Hematopoietic multipotent progenitor cell treated with erythropoietin and hydrocortisone succinate and interleukin-3 and kit ligand, for 4 days (in vitro differentiated cells): ENCODE measurements at places on chromosomes 1 and 21.

DNA sequence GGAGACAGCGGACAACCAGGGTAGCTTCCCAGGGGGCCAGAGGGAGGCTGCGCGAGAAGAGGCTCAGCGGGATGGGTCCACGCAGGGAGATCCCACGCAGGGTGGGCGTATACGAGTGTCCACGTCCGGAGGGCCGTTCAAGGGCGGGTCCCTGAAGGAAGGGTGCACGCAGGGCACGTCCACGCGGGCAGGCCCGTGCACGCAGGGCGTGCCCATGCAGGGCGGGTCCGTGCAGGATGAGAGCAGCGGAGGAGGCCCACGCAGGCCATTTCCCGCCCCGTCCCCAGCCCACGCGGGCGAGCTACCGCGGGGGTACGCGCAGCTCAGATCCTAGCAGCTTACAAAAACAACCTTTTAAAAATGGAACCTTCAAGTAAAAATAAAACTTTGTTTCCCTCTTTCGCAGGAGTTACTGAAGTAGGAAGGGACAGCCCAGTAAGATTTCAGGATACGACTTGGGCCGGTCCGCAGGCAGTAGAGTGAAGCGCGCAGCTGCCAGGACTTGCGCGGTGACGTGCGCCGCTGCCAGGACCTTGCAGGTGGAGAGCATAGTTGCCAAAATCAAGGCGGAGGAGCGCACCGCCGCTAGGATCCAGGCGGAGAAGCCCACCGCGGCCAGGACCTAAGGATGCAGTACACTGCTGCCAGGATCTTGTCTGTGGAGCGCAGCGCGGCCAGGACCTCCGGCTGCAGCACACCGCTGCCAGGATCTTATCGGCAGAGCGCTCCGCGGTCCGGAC lies 416 bp upstream of the RNF187 start:
- DNase-seq, result peak; percentile 93

DNA sequence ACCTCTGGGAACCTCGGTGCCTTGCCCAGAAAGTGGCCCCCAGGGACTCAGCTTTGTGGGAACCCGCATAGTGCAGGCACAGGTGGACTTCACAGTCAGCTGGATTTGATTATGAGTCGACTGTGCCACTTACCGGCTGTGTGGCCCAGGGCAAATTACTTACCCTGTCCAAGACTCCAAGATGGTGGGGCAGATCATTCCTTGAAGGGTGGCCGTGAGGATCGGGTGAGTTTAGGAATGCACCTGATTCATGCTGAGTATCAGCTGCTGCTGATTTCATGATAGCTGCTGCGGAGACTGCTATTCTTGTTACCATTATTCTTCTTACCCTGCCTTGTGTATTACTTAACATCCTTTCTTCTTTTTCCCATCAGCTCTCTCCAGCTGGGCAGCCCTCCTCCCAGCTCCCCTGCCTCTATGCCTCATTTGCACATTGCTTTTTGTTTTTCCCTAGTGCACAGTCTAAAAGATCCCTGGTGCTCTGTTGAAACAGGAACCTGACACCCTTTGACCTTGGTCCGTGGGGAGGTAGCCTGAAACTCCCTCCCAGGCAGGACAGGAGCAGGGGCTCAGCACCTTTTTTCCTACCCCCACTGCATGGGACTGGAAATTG lies 40.5 kb upstream of the FHAD1 start:
- DNase-seq, result no peak

GRCh38 chr1:18297896-18298648 lies 182.7 kb upstream of the KLHDC7A start:
- no peak for DNase-seq

- no peak for DNase-seq
Observed at GRCh38 chr1:19557609-19558051, 72.3 kb upstream of the CAPZB start.

DNA sequence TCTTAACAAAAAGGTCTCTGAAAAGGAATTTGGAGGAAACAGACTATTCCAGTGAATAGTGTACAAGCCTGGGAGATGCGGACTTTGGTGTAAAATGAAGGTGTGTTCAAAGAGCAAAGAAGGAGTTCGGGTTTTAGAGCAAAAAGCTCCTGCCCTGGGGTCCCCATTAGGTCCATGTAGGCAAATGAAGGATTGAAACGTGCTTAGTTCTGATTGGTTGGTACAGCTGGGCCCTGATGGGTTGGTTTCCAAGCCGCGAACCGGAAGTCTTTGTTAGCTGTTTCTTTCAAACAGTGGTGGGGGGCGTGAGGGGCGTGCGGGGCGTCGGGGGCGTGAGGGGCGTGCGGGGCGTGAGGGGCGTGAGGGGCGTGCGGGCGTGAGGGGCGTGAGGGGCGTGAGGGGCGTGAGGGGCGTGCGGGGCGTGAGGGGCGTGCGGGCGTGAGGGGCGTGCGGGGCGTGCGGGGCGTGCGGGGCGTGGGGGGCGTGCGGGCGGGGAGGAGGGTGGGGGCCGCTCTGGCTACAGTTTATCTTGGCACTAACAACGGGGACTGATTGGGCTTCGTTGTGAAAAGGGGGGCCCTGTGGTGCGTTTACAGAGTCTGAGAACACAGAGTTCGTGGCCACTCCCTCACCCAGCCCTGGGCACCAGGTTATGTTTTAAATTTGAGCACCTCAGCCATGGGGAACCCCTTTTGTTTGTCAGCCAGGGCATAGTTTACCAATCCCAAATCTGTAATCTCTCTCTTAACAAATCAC lies 29.4 kb downstream of the LRRC3 start:
- DNase-seq, result no peak

- peak; percentile 79 for DNase-seq
Observed at GRCh38 chr1:155051777-155052398, 772 bp downstream of the ADAM15 start.

DNA sequence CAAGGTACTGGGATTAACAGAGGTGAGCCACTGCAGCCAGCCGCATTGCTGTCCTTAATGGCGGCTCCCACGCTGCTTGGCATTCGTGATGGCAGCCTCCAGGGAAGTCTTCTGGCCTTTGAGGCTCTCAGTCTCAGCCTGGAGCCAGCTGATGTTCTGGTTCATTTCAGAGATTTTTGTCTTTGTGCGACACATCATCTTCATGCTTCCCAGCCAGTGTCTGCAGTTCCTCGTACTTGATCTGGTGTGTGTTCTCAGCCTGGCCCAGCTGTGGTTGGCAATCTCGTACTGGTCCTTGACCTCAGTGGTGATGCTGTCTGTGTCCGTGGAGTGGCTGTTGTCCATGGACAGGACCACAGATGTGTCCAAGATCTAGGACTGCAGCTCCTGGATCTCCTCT lies 11.7 kb downstream of the SNRPE start:
- no peak for DNase-seq

DNA sequence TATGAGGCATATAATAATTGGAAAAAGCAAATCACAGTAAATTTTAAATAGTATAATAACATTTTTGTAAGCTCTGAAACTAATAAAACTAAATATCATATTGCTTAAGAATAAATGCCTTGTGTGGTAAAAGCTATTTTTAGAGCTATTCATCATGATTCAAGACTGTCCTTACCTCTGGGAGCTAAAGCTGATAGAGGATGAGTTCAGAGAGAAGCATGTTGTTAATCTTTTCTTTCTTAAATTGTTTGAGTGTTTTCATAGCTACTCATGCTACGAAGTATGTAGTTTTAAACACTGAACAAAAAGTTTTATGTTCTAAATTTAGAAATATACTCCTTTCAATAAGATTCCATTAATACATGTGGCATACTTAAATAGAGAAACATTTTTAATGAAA lies 30.5 kb downstream of the IFI16 start:
- no peak for DNase-seq

- DNase-seq, result peak; percentile 39
Observed at GRCh38 chr1:235945775-235946570, 79.3 kb upstream of the LYST start.

DNA sequence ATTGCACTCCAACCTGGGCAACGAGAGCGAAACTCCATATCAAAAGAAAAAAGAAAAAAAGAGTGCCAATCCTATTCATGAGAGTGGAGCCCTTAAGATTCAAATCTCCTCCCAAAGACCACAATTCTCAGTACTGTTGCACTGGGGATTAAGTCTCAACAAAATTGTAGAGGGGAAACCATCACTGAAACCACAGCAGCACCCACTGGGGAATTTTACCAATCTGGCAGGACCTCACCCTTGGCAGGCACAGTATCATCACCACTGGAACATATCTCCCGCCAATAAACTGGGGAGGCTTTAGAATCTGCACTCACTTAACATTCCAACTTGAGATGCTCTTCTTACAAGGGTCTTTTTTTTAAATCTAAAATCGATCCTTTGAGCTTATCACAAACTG lies 41.0 kb downstream of the LRRC40 start:
- no peak for DNase-seq

DNA sequence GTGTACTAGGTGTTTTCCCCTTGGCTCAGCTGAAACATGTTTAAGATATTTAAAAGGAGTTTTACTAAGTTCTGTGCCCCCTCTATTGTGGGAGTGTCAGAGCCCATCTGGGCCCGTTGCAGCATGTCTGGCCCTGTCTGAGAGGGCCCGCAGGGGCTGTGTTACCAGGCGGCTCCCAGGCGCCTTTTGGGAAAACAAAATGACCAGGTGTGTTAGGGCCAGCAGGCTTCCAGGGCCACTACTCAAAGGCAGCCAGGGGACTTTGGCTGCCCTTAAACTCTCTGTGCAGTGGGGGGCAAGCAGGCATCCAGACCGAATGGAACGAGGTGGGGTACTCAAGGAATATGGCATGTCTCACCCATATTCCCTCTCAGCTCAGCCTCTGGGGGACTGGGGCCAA lies 111.7 kb downstream of the KCNN3 start:
- DNase-seq, result no peak

DNA sequence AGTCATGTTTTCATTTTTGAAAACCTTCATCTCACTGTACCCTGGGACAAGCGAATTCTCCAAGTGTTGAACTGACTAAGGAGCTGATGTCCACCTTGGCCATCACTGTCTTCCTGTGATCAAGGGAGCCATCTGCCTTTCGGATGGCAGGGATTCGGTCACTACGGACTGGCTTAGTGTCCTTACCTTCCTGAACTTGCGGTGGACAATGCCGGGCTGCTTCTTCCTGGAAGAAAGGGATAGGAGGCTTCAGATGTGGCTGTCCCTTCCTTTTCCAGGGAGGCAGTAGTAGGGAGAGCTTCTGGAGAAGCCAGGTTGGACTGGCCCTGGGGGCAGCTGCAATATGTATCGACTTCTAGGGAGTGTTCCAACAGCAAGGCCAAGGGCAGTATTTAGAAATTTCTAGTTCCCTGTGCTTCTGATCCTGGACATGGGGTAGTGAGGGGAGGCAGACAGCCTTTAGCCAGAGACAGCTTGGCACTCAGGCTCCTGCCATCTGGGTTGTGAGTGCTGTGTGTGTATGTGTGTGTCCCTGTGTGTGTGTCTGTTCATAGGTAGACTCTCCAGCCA lies 114.6 kb downstream of the IER5 start:
- DNase-seq, result no peak

GRCh38 chr21:26965907-26966581 lies 844 bp downstream of the ADAMTS5 start:
- peak; percentile 2 for DNase-seq

DNA sequence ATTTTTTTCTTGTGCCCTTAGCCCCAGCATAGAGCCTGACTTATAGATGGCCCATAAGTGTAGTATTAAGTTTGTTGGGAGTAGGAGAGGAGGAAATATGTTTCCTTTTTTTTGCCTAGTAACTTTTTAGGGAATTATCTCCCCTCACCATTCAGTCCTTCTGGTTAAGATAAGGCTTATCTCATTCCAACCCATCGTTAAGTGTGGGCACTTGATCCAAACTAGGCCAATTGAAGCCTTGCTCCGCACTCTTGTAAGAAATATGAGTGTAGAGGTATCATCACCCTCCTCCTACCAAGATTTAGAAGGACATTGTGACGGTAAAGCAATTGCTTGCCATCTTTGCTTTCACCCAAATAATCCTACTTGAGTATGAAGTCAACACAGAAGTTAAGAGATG lies 8.8 kb upstream of the FGGY start:
- DNase-seq, result peak; percentile 51

DNA sequence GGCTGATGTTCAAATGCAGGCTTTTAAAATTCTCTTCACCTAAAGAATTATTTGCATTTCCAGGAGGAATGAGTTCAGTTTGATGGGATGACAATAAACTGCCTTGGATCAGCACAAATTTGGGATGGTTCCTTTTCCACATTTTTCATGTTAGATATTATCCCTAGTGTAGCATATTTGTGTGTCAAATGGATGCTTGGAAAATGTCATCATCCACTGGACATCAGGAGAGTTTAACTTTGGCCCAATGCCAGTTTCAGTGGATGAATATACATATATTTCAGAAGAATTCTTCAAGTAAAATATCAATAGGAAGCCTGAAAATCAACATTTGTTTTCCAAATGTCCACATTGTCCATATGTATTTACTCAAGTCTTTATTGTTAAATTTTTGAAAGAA lies 116.5 kb upstream of the COL24A1 start:
- DNase-seq, result no peak

- DNase-seq, result no peak
Observed at GRCh38 chr1:119136401-119136800, 4.1 kb downstream of the WARS2 start.

GRCh38 chr1:35120458-35121133 lies 41.4 kb downstream of the ZMYM1 start:
- DNase-seq, result peak; percentile 54

GRCh38 chr1:100382657-100383056 lies 30.4 kb downstream of the CDC14A start:
- no peak for DNase-seq

DNA sequence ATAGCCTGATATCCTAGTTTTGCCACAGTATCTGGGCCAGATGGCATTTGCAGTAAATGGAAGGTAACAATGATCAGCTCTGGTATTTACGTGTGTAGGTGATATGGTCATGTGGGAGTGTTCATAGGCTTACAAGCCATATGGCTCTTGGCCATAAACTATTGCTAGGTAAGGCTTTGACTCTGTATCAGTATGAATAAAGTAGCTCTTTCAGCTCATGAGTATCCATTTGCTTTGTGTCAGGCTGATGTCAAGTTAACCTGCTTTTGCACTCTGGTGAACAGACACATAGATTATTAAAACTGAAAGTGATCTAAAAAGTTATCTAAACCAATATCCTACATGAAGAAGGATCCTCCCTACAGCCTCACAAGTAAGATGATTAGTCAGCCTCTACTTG lies 69.0 kb downstream of the DDR2 start:
- DNase-seq, result no peak

DNA sequence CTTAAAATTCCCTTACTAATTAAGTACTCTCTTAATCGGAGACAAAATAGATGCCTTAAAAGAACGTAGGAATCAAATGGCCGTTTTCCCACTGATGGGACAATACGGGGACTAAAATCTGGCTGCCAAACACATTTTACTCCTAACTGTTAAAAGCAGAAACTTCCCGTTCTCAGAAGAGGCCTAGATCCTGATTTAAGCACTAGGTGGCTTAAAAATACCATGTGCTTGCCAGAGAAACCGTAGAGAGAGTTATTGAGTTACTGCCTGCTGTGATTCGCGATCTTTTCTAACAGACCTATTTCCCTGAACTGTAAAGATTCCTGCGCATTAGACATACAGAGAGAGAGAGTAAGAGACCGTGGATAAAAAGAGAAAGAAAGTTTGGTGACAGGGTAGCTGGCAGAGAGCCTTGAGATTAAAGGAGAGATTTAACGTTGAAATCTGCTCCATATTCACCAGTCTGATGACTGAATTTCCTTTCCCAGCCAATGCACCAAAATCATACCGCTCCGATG lies 54.4 kb upstream of the STUM start:
- DNase-seq, result no peak
